ENCODE measurements at places on chromosomes 6 and 20.
A peak's percentile ranks its signal among the peaks of the same experiment; 100 is the strongest.

DNA sequence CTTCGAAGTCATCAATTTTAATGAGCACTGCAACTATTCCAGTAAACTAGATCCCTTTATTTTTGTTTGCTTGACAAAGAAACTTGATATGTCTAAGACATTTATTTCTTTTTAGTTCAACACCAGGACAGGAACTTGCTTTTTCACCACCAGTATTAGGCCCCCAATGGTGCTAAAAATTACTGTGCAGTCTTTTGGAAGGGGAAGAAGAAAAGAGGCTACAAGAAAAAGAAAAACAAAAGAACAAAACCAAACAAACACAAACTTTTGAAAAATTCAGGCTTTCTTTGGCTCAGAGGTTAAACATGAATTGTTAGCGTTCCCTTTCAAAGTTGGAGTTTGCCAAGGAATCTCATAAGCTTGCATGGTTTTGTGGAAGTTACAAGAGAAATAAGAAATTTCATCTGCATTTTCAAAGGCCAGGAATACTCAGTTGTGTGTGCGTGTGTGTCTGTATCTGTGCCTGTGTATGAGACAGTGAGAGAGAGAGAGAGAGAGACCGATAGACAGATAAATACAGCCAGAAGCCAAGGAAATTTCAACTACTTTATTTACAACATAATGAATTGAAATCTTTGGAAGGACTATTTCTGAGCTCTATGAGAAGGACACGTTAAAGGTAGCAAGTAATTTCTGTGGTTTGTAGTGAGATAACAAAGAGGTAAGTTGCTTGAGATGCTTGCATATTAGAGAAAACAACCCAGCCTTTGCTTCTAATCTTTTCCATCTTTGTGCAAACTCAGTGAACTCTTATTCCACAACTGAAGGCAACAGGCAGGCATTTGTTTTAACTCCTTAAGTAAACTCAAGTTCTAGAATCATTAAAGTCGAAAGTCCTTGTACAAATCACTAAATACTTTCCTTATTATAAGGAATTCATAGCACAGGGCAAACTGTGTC lies 171.0 kb upstream of the CITED2 start:
- no peak for DNase-seq

GRCh38 chr6:39339868-39340550 lies 17.5 kb upstream of the KCNK16 start:
- no peak for DNase-seq

DNA sequence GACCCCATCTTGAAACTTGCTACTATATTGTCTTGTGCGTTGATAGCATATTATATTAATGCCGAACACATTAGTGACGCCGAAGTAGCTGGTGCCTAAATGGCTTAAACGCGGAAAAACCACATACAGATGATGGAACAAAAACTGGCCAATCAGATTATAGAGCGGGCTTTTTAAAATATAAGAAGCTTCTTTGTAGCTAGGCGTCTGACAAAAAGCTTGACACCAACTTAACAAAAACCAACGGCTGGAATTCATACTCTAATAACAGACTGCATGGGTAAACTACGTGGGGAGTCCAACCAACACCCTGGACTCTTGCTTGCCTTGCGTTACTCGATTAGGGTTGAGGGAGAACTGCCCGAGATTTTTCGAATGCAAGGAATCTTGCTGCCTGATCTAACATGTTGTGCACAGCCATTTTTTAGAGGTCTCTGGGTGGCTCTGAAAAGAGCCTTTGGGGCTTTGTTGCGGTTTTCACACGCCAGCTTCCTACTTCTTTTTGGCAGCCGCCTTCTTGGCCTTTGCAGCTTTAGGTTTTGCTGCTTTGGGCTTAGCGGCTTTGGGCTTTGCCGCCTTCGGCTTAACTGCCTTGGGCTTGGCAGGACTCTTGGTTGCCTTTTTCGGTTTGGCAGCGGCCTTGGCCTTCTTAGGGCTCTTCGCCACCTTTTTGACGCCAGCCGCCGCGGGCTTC lies 45.7 kb downstream of the OR2B2 start:
- no peak for DNase-seq

DNA sequence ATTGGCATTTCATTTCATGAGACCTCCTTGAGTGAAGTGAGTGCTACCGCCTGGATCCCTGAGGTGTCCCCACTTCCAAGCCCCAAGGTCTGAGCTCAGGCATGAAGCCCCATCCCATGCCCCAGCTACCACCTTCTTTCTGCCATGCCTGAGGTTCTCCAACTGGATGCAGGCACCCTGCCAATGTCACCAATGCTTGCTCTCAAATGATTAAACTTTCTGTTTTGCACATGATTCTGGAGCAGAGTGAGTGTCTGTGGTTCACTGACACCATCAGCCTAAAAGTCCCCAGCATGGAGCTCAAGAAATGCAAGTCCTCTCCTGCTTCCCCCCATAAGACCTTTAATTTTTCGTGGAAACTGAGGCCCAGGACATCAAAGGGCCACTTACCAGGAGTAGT lies 43.7 kb upstream of the BPIFA2 start:
- no peak for DNase-seq

- no peak for DNase-seq
Observed at GRCh38 chr6:116208056-116208785, 45.7 kb downstream of the TSPYL4 start.

DNA sequence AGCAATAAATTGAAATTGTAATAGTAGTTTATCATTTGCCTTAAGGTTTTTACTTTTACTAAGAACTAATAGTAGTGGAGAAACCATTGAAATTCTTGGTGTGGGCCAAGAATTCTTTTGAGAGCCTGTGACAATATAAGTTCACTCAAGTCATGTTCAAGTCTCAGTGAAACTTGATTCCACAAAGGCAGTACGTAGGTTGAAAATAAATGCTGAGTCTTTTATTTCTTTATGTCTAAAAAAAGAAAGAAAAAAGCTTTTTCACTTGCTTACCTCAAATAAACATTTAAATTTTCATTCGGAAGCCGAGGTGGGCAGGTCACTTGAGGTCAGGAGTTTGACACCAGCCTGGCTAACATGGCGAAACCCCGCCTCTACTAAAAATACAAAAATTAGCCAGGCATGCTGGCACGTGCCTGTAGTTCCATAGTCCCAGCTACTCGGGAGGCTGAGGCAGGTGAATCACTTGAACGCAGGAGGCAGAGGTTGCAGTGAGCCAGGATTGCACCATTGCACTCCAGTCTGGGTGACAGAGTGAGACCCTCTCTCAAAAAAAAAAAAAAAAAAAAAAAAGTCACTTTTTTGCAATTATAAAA lies 57.8 kb upstream of the NELFCD start:
- no peak for DNase-seq

DNA sequence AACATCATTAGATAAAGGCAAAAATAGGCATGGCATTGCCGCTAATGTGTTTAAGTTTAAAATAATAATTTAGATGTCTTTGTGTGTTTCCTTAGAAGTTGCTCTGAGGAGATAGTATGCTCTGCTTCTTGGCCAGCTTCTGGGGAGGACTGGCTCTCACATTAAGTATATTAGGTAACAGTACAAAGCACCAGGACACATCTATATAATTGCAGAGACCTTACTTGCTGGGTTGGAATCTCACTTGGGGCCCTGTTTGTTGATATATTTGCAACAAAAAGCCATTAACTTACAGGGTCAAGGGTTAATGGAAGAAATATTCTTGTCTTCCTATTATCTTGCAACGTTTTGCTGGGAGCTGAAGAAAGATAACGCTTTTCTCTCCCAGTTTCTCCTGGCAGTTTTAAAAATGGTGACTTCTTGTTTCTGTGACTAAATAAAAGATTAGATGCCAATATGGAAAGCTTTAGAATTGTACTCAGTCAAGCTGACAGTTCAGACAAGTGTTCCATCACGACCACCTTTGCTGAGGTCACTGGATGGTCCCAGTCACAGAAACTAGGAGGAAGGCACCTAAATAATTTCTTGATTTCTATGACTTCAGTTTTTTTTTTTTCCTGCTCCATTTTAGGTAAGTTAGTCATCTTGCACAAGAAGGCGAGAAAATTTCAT lies 462.3 kb upstream of the FLRT3 start:
- no peak for DNase-seq

GRCh38 chr6:4543596-4543995 lies 232.6 kb upstream of the CDYL start:
- no peak for DNase-seq

GRCh38 chr6:42441697-42442081 lies 10.0 kb downstream of the TRERF1 start:
- DNase-seq, result peak; percentile 31

GRCh38 chr6:16321826-16322225 lies 83.4 kb downstream of the GMPR start:
- no peak for DNase-seq

DNA sequence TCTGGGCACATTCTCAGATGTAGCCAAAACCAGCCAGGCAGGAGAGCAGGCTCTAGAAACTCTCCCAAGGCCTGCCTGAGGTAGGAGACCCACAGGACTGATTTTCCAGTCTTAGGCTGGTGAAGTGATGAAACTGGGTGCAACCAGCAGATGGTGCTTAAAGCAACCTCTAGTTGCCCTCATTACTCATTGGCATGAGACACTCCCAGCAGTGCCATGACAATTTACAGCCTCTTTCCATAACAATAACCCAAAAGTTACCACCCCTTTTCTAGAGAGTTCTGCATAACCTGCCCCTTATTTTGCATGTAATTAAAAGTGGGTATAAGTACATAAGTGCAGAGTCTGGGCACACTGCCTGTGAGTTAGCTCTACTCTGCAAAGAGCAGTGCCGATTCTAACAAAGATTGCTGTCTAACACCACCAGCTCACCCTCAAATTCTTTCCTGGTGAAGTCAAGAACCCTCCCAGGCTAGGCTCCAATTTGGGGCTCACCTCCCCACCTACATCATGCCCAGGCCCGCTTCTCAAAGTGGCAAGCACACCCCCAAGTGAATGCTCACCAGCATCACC lies 14.4 kb upstream of the GPR6 start:
- no peak for DNase-seq

DNA sequence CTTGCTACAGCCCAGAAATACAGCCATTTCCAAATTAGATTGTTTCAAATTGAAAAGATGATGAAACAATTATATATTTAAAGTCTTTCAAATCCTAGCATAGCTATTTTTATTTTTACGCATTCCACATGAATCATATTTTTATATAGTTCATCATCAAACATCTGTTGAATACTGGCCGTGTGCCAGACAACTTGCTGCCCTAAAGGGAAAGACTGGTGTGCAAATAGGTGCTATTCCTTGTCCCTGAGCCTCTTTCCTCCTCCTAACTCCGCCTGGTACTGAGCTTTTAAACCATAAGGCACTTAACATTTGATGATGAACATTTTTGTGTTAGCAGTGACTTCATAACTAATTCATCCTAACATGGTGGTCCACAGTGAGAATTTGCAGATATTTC lies 18.7 kb upstream of the PLCG1 start:
- DNase-seq, result no peak

DNA sequence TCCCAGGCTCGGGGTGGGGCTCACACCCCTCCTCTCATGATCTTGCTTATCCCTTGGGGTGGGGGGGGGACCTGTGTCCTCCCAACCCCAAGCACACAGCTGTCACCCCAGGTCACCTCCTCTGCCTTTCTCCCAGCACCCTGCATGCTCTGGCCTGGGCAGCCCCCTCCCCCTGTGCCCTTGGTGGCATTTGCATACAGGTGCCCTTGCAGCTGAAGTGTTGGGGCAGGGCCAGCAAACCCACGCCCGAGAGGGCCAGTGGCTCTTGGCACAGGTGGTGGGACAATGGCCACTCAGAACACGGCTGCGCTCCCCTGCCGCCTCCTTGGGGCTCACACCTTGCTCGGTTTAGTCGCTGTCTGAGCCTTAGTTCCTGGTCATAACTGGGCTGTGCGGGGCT lies 11.3 kb upstream of the MYT1 start:
- no peak for DNase-seq

GRCh38 chr20:19673575-19673974 lies 84.5 kb upstream of the RIN2 start:
- DNase-seq, result no peak

- DNase-seq, result no peak
Observed at GRCh38 chr6:153062516-153062915, 60.0 kb upstream of the MTRF1L start.

DNA sequence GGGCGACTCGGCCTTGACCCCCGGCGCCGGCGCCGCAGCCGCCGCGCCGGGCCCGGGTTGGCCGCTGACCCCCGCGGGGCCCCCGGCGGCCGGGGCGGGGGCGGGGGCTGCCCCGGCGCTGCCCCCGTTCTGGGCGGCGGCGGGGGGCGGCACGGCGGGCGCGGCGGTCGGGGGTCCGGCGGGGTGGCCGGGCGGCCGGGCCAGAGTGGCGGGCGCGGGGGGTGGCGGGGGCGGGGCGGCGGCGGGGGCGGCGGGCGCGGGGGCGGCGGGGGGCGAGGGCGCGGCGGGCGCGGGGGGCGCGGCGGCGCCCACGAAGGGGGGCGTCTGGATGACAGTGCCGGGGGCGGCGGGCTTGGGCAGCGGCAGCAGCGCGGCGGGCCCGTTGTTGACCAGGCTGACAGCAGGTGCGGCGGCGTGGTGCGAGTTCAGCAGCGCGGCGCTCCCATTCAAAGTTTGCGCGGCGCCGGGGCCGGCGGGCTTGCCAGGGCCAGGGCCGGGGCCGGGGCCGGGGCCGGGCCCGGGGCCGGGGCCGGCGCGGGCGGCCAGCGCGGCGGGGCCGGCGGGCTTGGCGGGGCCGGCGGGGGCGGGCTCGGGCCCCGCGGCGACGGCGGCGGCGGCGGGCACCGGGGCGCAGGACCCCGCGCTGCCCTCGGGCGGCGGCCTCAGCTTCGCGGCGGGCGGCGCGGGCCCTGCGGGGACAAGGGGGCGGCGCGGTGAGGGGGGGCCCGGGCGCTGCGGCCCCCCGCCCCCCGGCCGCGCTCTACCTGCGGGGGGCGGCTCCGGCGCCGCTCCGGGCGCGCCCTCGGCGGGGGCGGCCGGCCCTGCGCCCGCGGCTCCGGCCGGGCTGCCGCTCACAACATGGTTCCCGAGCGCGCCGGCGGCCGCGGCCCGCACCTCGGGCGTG lies 659 bp downstream of the TAF4 start:
- DNase-seq, result peak; percentile 70

DNA sequence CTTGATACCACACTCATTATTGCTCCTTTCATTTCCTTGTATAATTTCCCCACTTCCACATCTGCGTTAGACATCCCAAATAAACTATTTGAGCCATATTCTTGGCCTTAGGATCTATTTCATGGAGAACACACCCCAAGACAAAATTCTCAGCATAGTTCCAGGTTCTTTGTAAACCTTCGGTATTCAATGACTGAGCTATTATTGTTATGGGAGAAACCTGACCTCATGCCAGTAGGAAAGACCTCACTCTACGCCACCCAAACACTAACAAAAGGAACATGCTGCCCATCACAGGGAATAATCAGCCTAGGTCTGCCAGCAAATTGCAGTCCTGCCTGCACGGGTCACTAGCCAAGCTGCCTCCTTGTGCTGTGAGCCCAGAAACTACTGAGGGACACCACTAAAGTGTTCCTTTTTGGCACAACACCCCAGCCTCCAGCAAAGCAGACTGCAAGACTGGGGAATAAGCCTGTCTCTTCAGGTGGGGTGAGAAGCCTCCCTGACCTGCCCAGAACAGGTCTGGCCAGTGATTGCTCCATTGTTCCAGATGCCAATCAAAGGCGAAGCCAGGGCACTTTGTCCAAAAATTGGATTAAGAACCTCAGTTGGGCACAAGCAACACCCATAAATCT lies 371.8 kb downstream of the MAFB start:
- DNase-seq, result no peak

Data from iPS-NIHi11 (cell line).